HS-5 (cell line): ENCODE measurements at places on chromosomes 2 and 18.

DNA sequence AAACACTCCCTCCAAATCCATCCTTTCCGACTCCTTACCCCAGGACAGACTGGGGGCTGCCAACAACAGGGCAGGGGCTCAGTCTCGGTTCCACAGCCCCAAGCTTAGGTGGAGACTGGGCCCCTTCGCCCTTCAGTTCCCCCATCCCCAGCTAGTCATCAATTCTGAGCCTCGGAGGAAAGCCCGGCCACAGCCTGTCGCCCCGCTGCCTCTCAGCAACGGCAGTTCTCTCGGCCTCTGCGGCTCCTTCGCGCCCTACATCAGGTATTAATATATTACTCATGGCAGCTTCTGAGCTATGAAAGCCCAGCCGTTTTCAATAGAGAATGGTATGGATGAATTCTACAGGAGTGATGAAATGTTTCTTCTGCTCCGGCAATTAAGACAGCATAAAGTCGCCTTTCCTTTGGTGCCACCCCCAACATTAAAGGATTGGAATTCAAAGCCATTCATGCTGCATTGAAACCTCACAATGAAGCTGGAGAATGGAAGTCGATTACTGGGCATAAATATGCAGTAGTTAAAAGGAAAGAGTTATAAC is 2.8 kb downstream of the HDAC4 start:
- DNase-seq = no peak

- DNase-seq = no peak
Observed at GRCh38 chr2:162114271-162114670, 37.8 kb downstream of the GCG start.

- DNase-seq = no peak
Observed at GRCh38 chr2:133768256-133768655, 200.0 kb upstream of the NCKAP5 start.

- DNase-seq = no peak
Observed at GRCh38 chr2:135144343-135144742, 92.3 kb downstream of the RAB3GAP1 start.

GRCh38 chr18:48761582-48761981 is 189.2 kb downstream of the SMAD7 start:
- DNase-seq = no peak

- no peak for DNase-seq
Observed at GRCh38 chr18:25279133-25279532, 72.8 kb downstream of the ZNF521 start.

DNA sequence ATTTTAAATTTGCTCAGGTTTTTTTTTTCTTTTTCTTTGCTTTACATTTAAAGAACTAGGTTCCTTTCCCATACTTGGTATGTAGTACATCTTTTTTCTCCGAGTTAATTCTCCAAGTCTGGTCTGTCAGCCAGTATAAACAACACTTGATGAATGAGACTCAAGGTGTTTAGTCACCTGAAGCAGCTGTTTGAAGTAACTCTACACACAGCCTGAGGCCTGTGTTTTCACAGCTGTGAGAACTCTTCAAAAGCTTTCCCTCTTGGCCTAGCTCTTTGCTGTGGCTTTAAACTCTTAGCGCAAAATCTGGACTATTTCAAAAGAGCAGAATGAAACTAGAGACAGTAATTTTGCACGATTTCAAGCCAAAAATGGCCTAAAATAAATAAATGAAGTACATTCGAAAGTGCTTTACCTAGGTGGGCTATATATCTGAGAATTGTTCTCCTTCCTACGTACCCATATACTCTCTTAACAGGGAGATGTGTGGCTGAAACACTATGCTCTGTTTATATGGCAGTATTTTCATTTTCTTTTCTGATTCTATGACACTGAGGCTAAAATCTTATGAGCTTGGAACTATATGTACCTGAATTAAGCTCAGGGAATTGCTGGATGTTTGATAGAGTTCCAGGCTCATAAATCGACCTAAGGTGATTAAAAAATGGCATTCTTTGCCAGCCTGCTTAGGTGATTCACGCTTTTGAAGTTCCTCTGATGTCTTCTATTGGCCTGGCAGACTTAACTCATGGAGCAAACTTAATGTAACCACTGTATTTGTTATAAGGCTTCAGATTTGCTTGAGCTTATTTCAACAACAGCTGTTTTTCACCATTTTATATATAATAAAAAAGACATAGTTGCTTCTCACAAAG is 1044.1 kb upstream of the ZEB2 start:
- no peak for DNase-seq

GRCh38 chr2:106782681-106783080 is 103.3 kb downstream of the ST6GAL2 start:
- DNase-seq = no peak
